ENCODE measurements at places on chromosomes 3 and 15. TPM values are rescaled to one million over a fixed set of nuclear protein-coding genes. Genes with fewer than 3 reads are reported as not detected.

The GP5 gene
- 0.11 TPM for total RNA-seq

The GOLGA6L10 gene
- 1.4 TPM for total RNA-seq

The TMCO5A gene
- not detected for total RNA-seq

DNA sequence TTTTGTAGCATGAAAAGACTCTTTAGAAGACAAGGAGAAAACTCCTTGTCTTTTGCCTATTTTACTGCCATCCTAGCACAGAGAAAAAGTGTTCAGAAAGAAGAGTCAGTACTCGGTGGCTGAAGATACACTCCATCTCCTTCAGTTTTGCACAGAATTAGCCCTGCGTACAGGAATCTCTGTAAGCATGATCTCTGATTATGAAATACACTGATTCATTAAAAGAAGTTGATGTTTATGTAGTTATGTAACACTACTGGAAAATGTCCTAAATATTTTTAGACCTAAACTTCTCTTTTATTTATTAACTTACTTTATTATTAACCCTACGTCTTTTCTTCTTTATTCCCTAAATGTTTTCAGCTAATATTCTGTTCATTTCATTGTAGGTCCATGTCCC is 138.4 kb downstream of the LEKR1 start:
- no peak for DNase-seq

DNA sequence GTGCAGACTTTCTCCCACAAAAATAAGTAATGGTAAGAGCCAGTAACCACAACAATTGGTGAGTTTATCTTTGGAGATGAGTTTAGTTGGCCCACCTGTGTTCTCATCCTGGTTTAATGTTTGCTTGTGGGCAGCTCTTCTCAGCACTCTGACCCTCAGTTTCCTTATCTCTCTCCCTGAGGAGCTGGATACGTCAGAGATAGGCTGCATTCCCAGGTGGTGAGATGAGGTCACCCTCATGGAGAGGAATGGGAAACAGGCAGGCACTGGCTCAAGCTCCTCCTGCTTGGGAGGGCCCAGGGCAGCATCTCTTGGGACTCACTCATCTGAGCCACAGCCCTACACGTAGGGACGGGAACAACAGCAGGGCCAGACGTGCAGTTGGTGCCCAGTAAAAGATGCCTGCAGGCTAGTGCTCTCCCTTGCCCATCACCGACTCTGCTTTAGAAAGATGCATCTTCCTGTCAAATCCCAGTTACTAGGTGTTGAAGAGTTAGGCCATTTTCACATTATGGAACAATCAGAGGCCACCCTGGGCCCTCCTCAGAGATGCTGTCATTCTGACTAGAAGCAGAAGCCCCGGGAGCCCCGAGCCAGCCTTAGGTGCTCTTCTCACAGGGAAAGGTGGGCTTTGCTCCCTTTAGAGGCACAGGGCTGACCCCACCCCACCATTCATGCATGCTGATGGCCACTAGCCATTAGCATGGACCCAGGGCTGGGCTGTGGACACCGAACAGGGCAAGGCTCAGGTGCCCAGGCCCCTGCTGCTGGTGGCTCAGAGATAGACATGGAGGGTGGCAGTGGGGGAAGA is 59.7 kb downstream of the GRIP2 start:
- no peak for DNase-seq

DNA sequence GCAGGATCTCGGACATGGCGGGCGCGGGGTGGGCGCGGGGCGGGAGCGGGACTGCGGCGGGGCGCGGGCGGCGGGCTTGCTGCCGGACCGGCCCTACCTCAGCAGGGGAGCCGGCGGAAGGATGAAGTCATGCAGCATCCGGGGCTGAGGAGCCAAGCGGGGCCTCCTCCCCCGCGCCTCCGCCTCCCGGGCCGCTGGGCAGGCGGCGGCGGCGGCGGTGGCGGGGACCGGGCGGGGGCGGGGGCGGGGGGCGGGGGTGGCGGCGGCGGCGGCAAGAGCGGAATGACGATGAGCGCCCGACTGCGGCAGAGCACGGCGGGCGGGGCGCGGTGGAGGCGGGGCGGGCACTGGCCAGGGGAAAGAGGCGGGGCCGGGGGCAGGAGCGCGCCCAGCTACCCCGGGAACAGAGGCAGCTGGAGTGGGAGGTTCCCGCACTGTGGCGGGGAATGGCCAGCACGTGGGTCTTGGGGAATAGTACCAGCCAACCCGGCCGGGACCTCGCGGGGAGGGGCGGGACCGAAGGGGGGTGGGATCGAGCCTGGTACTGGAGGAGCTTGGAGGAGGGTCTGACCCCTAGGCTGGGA is at the start of gene CAMK2N2:
Gene CAMK2N2, minus strand, starts transcription at position 284 of the 584 bp plus-strand sequence. Its CDS starts 268 bp downstream, at position 16.
- DNase-seq: peak; percentile 50

DNA sequence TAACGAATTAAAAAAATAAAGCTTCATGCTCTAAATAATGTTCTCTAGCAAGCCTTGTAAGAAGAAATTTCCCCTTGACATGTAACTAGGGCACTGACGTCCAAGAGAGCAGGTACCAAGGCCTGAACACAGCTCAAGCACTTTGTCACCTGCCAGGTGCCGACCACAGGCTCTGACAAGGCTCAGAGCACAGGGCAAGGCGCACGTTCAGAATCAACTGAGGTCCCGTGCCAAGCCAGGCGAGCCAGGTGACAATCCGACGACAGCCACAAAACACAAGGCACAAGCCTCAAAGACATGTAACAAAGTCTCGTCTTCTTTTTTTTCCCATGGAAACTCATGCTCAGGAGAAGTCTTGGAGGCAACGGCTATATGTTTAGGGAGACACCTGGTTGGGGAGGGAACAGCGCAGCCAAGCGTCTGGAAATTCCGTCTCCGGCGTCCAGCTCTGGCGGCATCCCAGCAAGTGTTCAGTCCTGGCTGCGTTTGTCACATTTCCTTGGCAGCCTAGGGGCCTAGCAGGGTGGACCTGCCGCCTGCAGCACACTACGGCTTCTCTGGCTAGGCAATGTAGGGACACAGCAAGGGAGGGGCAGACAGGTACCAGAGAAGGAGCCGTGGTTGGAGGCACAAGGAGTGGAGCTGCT is 76.7 kb downstream of the ADAMTS17 start:
- DNase-seq: peak; percentile 4

- DNase-seq: no peak
Measured at GRCh38 chr3:5767304-5767703, 579.8 kb downstream of the EDEM1 start.

The CD86 gene
- total RNA-seq: 5.6 TPM

GRCh38 chr15:89363133-89363532 is 28.5 kb upstream of the POLG start:
- DNase-seq: no peak

The TTC14 gene
- total RNA-seq: 20.7 TPM

DNA sequence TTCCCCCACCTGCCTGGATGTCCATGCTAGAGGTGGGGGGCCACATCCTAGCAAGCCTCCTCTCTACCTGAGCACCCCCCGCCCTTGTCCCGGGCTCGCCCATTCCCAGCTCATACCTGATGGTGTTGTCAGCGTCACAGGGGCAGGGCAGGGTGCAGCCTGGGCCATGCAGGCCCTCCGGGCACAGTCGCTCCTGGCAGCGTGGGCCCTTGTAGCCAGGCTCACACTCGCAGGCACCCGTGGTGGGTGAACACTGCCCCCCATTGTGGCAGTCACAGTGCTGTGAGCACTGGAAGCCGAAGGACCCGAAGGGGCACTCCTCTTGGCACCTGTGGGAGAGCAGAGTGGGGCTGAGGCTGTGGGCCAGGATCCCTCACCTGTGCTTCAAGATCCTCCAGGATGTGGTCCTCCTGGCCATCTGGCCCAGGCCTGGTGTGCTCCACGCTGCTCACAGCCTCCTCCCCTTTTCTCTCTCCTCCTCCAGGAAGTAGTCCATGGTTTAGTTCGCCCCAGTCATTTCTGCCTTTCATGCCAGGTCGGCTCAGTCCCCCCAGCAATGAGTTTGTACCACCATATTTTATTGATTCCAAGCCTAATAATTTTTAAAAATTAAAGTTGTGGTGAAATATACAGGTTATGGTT is 95.6 kb downstream of the RAB11A start:
- DNase-seq: no peak

The PLEKHO2 gene
- 4.4 TPM for total RNA-seq

- DNase-seq: no peak
Measured at GRCh38 chr15:49875392-49875791, 243.6 kb downstream of the ATP8B4 start.

GRCh38 chr15:73631915-73632669 is 1.1 kb downstream of the NPTN start:
- peak; percentile 71 for DNase-seq

The ROBO2 gene
- 0.74 TPM for total RNA-seq

GRCh38 chr3:191379446-191379845 is 49.1 kb upstream of the UTS2B start:
- DNase-seq: no peak

- no peak for DNase-seq
Measured at GRCh38 chr15:71841563-71841962, 31.2 kb downstream of the NR2E3 start.

The GOLGA8A gene
- total RNA-seq: 24.2 TPM

The ZBTB47 gene
- total RNA-seq: 4.0 TPM

DNA sequence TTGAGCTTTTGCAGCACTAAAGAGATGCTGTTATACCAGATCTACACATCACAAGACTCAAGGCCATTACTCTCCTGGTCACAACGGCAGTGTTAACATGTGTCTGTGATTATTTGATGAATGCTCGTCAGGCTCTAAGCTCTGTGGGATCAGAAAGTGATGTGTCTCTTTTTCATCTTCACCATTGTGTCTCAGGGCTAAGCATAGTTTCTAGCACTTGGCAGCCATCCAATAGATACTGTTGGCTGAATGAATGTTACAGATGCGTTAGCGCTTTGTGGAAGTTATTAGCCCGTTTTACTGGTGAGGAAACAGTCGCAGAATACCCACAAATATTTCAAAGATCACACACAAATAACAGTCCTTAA is 1.2 kb upstream of the FAM81A start:
- DNase-seq: no peak

GRCh38 chr15:99096173-99096893 is 8.5 kb upstream of the SYNM start:
- no peak for DNase-seq

GRCh38 chr15:32908135-32908801 is 190.5 kb downstream of the GREM1 start:
- no peak for DNase-seq

DNA sequence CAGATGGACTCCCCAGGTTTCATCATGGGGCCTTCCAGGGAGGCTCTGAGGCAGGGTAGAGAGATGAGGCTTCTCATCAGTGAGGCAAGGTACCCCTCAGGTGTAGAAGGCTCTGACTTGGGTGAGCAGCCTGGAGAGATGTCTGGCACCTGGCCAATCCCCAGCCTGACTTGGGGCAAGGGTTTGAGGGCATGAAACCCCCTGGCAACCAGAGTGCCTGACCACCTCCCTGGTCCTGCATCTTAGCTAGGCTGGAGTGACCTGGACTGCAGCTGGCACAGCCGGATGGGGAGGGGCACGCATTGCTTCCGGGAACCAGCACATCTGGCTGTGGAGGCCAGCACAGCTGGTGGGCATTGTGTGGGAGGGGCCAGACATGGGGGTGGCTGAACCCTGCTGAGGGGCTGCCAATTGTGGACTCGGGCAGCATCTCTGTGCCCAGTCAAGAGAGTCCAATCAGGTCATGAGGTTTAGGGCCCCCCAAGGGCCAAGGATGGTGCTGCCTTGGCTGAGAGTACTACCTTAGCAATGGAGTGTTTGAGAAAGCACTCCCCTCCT is 1.9 kb downstream of the ZBTB47 start:
- DNase-seq: no peak

- DNase-seq: no peak
Measured at GRCh38 chr15:94723801-94724200, 492.4 kb downstream of the MCTP2 start.

DNA sequence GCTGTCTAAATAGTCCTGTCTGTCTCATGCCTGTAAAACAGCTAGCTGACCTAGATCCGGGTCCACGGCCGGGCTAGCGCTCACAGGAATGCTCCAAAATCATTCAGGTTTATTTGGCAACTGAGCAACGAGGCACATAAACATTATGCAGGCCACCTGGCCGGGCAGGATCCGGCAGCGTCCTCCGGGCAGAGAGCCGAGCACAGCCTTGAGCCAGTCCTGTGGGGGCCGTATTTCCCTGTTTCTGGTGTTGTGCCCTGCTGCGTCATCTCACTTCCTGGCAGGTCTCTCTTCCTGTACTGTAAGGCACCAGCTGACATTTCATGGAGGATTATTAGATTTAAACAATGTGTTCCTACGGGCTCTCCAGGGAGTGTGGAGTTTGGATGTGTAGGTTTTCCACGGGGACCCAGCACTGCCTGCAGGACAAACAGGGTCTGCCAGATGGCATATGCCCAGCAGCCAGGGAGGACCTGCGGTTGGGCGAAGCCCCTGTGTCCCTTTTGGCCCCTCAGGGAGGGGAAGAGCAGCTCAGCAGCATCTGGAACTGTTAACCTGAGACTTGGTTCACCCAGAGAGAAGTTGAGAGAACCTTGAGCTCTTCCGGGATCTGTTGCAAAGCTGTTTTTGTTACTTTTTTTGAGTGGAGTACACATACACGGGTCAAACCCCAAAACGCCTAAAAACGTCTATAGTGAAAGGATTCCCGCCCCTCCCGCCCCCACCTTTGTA is 16.6 kb upstream of the LRRK1 start:
- peak; percentile 82 for DNase-seq
